ENCODE measurements at places on chromosomes 16 and 17.
A peak's percentile ranks its signal among the peaks of the same experiment; 100 is the strongest.

DNA sequence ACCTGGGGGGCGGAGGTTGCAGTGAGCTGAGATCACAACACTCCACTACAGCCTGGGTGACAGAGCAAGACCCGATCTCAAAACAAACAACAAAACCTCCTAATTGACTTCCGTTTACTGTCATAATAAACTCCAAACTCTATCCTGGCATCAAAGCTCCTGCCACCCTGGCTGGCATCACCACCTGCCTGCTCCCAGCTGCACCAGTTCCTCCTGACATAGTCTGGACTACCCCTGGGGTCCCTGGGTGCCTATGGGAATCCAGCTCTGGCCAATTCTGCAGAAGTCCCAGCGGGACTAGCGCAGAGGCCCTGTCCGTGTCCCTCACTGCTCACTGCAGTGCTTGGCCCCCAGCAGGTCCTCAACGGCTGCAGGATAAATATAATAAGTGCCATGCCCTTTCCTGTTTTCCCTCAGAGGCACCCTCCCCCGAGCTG, 723 bp downstream of the NTHL1 start:
- DNase-seq: peak; percentile 2

- no peak for DNase-seq
Measured at GRCh38 chr16:13229039-13229438, 327.6 kb downstream of the SHISA9 start.

GRCh38 chr17:10171122-10171571, 27.3 kb downstream of the GAS7 start:
- no peak for DNase-seq

DNA sequence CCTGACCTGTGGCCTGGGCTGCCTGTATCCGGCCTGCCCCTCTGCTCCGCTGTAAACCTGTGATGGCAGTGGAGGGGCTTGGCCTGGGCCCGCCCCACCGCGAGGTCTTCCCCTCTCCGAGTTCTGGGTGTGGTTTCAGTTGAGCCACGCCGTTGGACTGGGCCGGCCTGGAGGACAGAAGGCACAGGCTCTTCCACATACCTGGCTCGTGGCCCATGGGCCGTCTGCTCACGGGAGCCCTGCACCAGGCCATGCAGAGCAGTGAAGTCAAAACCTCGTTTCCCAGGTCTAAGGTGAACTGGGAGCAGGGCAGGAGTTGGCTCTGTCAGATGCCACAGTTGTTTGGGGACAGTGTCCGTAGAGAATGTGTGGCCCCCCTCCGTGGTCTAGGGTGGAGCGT, 5.6 kb upstream of the RNPS1 start:
- DNase-seq: no peak

GRCh38 chr16:88531346-88531745, 38.9 kb upstream of the ZC3H18 start:
- DNase-seq: no peak

- DNase-seq: no peak
Measured at GRCh38 chr16:4945560-4946502, 8.9 kb upstream of the PPL start.

GRCh38 chr16:66406534-66407221, 20.4 kb upstream of the BEAN1 start:
- peak; percentile 60 for DNase-seq

DNA sequence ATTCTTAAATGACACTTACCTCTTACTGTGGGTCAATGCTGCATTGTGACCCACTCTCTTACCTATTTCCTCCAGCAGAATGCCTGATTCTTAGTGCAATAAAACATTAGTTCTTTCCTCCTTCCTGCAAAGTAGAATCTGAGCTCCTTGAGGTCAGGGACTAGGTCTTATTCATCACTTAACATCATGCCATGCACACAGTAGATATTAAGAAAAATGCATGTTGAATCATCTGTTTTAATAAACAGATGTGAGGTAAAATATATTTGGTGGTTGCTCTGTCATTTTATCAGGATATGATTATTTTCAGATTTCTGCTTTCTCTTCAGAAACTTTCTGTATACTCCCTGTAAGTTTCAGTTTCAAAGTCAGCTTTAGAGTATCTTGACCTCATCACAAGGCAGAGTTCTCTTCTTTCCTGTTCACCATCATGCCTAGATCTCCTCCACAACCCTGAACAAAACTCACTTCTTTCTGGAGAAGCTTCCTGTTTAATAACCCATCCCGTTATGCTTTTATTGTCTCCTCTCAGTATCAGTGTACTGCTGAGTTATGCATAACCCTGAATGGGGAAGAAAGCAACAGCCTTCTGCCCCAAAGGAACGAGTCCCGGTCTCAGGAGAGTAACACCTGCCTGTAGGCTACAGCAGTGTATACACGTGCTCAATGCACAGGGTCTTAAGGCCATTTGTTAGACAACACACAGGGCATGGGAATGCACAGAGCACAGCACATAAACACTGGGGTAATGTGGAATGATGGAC, 30.3 kb upstream of the SUPT4H1 start:
- DNase-seq: no peak

DNA sequence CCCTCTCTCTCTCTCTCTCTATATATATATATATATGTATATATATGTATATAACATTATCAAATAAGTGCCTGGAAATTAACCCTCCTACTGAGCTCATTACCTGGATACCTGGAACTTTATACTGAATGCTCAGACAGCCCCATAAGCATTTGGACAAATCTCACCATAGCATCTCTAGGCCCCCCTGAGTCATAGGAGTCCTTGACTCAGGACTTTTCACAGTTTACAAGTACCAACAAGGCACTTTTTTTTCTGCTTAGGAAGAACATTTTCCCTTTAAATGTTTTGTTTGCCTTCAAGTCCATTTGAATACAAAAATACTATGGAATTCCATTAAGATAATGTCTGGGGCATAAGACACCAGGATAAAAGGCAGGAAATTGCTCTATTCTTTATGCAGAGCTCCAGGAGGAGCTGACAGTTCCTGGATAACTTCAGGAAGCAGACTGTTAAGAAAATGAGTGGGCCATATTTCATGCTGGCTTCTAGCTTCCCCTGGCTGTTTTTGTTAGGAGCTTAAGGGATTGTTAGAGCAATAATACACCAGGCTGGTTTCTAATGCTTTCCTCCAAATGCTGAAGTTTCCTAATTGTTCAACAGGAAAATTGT, 171.7 kb upstream of the ASIC2 start:
- no peak for DNase-seq

- DNase-seq: no peak
Measured at GRCh38 chr17:17398188-17398942, 78.4 kb upstream of the MED9 start.

- DNase-seq: no peak
Measured at GRCh38 chr17:78142119-78142861, 3.9 kb upstream of the C17orf99 start.

- DNase-seq: no peak
Measured at GRCh38 chr16:72989579-72990551, 58.1 kb downstream of the ZFHX3 start.

- no peak for DNase-seq
Measured at GRCh38 chr16:68219725-68220351, 16.1 kb downstream of the ESRP2 start.

- DNase-seq: no peak
Measured at GRCh38 chr16:81592353-81592866, 147.8 kb downstream of the CMIP start.

- no peak for DNase-seq
Measured at GRCh38 chr17:78924481-78925151, 571 bp downstream of the TIMP2 start.

DNA sequence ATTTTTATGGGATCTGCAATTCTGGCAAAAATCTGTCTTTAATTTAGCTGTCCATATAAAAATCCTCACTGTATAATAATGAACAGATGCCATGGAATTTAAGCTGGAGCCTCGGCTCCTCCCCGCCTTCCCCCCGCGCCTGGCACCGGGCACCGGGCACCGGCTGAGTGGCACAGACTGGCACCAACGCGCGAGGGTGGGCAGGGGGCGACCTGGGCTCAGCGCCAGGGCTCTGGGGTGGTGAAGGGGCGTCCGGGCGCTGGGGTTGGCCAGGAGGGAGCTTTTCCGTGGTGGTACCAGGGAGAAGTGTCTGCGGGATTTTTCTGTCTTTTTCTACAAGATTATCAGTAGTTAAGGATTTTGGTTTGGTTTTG, 9.1 kb downstream of the NEUROD2 start:
- peak; percentile 10 for DNase-seq

- peak; percentile 36 for DNase-seq
Measured at GRCh38 chr16:1877089-1877488, 5.1 kb upstream of the MEIOB start.

- DNase-seq: no peak
Measured at GRCh38 chr16:1557074-1557473, 23.6 kb downstream of the TMEM204 start.

- peak; percentile 52 for DNase-seq
Measured at GRCh38 chr17:68861602-68862001, 93.6 kb downstream of the ABCA8 start.

DNA sequence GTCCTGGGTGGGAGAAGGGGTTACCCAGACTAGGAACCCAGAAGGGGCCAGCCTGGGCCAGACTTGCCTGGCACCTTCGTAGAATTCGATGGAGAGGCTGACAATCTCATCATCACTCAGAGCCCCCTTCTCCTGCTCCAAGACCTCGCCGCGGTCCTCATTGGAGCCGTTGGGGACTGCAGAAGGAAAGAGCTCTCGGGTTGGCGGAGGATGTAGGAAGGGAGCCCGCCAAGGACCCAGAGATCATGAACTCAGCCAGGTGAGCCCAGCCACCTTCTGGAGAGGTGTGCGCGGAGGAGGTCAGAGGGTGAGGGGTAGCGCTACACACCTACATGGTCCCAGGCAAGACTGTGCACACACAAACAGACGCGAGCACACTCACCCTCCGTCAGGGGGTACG, 8.5 kb downstream of the CISD3 start:
- no peak for DNase-seq

DNA sequence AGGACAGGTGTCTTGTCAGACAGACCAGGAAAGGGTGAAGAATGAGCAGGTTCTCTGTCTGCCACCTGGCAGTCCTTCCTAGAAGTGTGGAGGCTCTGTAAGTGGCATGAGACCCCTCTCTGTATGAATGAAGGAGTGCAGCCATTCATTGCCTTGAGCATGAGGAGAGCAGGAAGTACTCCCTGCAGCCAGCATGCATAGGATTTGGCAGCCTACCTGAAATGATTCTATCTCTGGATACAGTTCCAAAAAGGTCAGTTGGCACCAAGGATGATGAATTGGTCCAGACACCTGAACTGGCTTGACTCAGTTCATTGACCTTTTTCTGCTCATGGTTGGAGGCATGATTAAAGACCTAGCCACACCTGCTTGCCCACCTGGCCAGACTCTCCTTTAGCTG, 163.0 kb downstream of the PRKCB start:
- DNase-seq: no peak

GRCh38 chr17:80564545-80564944, 19.9 kb downstream of the RPTOR start:
- DNase-seq: no peak

DNA sequence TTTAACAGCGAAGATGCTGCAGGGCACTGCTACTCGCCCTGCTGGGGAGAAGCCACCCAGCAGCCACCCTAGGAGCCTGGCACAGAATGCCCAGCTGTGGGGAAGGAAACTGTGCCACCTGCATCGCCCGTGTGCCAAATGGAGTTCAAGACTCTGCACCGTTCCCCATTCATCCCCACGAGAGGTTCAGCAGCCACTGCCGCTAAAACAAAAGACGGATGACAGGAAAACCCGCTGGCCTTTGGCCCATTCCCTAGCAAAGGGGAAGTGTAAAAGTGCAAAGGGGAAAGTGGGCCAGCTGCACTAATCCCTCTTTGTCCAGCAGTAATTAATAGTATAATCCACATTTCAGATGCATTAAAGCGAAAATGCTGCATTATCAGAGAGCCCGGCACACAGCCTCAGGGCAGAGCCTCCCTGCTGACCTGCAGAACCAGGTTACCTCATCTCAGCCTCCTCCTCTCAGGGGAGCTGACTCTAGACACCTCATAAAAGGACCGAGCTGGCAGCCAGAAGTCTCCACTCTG, 37.7 kb downstream of the ZFHX3 start:
- no peak for DNase-seq

DNA sequence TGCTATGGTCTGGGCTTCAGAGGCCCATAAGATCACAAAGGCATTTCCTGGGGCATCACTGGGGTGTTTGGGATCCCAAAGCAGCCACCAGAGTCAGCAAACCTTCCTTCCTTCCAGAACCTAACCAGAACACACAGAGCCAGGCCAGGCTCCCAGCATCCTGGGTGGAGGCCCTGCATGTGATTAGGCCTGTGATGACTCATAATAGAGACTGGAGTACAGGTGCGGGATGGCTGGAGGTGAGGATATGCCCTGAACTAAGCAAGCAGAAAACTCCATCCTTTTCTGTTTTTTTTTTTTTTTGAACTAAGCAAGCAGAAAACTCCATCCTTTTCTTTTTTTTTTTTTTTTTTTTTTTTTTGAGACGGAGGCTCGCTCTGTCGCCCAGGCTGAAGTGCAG, 17.7 kb upstream of the GFOD2 start:
- DNase-seq: no peak

- DNase-seq: no peak
Measured at GRCh38 chr17:81593105-81593871, 41.1 kb upstream of the FAAP100 start.

DNA sequence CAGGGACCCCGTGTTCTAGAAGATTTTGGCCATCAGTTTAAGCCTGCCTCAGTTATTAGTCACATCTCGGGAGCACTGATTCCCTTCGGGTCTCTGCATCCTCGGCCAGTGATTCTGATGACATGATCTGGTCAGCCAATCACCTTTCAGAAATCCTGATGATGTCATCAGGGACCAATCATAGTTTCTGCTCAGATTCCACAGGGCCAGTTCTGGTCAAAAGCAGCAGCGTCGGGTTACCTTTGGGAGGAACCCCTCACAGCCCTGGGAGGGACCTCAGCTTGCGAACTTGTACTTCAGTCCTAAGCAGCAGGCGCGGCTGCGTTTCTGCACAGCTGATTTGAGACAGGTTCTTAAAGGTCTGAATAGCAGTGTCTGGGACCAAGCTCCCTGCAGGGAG, 13.9 kb downstream of the KDM8 start:
- no peak for DNase-seq

DNA sequence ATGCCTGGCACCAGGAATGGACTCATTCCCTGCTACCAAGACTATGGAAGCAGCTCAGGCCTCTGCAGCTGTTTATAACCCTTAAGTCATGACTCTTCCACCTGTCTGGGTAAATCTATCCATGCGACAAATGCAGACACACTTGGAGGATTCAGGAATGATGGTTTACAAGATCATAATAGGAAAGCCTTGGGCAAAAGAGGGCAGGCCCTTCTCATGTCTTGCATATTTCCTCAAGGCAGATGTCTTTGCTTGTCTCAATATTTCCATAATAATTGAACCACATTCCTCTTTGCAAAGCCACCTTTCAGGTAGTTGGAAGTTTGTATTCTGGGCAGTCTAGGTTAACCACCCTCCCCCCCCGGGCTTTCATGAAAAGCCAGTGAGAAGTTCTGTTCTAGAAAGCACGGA, 884 bp upstream of the JPT1 start:
- DNase-seq: peak; percentile 23

GRCh38 chr17:80866050-80866793, 125.4 kb upstream of the CHMP6 start:
- peak; percentile 23 for DNase-seq
